NT2/D1 (cell line): ENCODE measurements at places on chromosomes 7 and 10.

GRCh38 chr10:86693275-86693674 is 25.0 kb downstream of the LDB3 start:
- no peak for DNase-seq

GRCh38 chr7:116170180-116170579 is 40.2 kb upstream of the TES start:
- DNase-seq: no peak

GRCh38 chr7:34662058-34662708 is 4.2 kb downstream of the NPSR1 start:
- no peak for DNase-seq

GRCh38 chr7:111038185-111038584 is 52.7 kb upstream of the LRRN3 start:
- no peak for DNase-seq

DNA sequence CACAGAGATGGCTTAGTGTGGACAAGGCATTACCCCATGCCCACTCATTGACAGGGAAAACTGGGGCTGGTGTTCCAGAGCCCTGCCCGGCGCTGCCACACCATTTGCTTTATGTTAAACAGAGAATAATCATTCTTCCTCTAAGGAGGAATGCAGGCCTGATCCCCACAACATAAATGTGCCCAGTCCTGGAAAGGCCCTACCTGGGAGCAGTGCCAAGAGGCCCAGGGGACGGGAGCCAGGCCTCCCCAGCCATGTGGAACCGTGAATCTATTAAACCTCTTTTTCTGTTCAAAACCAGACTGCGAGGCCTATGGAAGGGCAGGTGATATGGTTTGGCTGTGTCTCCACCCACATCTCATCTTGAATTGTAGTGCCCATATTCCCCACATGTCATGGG is 264.1 kb downstream of the GRID1 start:
- DNase-seq: no peak

DNA sequence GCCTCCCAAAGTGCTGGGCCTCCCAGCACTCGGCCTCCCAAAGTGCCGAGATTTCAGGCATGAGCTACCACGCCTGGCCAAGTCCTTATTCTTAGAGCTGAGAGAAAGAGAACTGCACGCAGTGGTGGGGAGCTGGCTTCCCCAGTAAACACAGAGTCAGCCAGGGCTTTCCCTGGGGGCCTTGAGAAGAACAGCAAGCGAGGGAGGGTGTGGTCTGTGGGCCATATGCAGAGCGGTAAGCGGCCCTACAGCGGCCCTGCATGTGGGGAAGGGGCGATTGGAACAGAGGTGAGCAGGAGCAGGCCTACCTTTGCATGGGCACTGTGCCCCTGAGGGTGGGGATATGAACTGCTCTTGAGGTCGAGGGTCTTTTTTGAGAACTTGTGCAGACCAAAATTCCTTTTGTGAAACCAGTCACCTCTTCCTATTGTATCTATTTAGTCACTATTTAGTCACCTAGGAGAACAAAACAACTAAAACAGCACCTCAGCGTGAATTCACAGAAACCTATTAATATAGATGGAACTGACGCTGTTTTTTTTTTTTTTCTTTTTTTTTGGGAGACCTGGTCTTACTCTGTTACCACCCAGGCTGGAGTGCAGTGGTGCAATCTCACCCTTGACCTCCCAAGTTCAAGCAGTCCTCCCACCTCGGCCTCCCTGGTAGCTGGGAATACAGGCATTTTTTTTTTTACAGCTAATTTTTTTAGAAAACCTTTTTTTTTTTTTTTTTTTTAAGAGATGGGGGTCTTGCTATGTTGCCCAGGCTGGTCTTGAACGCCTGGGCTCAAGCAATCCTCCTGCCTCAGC is 36.9 kb upstream of the SH2D4B start:
- no peak for DNase-seq

DNA sequence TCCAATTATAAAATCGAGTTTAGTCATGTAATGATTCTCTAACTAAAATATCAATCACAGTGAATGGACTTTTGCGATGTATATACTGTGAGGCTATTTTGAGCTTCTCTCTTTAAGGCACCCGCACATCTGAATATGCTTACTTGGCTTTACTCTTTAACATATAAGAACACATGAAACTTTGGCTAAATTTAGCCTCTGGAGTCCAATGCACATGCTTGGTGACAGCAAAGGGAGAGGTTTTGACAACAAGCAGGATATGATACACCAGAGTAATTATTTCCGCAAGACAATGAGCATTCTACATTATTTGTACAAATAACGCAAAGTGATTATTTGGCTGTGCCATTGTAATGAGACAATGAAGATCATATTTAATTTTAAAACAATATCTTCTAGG is 72.4 kb downstream of the ARID5B start:
- DNase-seq: no peak

GRCh38 chr10:17476073-17476472 is 21.7 kb upstream of the ST8SIA6 start:
- no peak for DNase-seq

GRCh38 chr7:124443762-124444161 is 321.8 kb downstream of the GPR37 start:
- no peak for DNase-seq

GRCh38 chr7:2350861-2351260 is 3.8 kb upstream of the EIF3B start:
- DNase-seq: no peak

- DNase-seq: no peak
Observed at GRCh38 chr7:30406664-30407425, 71.7 kb downstream of the NOD1 start.

DNA sequence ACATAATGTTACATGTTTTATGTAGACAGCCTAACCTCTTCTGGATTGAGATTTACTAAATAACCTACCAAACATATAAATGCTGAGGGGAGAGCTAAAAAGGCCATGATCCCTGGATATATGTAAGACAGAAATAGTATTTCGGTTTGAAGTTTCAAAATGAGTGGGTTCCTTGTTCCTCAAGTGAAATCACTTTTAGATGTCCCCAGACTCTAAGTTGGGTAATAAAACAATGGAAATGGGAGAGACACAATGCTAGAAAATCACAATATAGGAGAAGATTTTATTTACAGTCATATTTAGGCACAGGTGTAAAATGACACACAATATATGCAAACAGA is 56.5 kb downstream of the SHTN1 start:
- DNase-seq: no peak

DNA sequence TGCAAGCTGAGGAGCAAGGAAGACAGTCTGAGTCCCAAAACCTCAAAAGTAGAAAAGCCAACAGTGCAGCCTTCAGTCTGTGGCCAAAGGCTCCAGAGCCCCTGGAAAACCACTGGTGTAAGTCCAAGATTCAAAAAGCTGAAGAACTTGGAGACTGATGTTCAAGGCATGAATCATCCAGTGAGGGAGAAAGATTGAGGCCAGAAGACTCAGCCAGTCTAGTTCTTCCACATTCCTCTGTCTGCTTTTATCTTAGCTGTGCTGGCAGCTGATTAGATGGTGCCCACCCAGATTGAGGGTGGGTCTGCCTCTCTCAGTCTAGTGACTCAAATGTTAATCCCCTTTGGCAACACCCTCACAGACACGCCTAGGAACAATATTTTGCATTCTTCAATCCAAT is 20.1 kb upstream of the MDFIC start:
- no peak for DNase-seq

- no peak for DNase-seq
Observed at GRCh38 chr10:88991161-88991898, 732 bp downstream of the FAS start.

DNA sequence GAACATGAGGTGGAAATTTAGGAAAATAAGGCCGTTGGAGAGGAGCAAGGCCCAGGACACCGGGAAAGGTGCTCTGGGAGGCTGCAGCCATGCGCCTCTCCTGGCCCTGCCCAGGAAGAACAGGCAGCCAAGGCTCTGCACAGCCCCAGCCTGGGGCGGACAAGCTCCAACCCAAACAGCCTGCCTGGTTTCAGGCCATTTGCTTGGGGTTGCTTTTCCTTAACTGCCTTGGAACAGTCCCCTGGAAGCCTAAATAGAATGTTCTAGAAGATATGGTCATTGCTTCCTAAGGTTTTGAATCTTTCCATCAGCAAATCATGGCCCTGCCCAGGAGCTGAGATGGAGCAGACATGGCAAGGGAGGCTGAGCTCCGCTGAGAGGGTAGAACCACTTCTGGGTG is 11.0 kb downstream of the VSTM4 start:
- no peak for DNase-seq

GRCh38 chr7:5589819-5590595 is 166.4 kb upstream of the TNRC18 start:
- no peak for DNase-seq

DNA sequence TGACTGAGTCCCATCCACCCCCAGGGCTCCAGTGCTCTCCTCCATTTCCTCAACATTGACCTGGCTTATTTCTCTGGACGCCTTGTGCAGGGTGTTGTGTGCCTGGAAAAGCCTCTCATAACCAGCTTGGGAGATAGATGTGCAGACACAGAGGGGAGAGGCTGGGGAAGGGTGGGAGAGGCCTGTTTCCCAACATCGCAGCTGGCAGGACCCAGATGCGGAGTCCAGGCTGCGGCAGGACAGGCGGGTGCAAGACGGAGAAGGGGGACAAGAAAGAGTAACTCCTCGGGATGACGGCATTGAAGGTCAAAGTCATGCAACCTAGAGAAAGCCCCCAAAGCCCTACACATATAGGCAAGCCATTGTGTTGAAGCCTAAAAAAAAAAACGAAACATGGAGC is 54.1 kb upstream of the ANTXRL start:
- DNase-seq: no peak

DNA sequence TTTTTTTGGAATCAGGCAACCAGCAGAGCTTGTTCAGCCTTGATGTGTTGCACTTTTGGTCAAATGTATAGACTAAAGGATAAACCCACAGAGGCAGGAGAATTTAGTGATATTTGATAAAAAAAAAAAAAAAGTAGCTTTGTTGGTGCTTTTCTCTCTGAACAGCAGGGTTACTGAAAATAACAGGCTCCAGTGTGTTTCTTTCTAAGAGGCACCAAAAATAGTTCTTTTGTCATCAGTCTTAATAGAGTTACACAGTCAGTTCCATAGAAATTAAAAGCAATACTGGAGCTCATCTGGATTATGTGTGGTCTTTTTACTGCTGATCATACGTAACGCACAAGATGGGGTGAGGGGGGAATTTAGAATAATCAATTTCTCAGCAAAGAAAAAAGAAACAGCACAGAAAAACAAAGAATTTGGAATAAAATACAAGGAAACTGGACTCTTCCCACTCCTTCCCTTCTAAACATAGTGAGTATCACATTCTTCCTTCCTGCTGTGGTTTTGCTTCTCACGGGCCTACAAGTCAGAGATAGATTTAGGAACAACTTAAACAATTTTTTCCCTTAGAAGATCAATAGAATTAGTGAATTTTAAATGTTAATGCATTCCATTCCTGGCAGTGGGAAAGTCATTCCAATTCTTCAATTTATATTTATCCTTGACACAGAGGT is 178.8 kb upstream of the AKR1E2 start:
- DNase-seq: no peak

- DNase-seq: peak; percentile 70
Observed at GRCh38 chr10:21732067-21732772, 198.2 kb downstream of the MLLT10 start.

DNA sequence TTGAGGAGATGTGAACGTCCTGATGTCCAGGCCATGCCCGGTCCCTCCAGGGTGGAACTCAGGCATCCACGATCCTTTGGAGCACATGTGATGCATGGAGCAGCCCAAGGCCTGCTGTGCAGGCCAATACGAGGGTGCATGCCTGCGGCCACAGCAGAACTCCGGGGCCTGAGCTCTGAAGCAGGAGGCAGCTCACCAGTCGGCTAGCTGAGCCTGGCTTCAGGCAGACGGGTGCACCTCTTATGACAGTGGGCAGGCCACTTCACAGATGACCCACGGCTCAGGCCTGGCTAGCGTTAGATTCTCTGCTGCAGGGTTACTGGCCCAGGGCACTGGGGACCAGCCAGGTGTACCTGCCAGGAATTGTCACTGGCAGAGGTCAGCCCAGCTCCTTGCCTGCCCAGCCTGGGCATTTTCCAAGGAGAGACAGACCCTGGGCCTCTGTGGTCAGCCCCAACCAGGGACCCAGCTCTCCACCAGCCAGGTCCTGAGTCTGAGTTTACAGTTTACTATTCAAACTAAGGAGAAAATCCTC is 29.6 kb upstream of the INPP5A start:
- no peak for DNase-seq

GRCh38 chr7:90239050-90239449 is 5.9 kb upstream of the CFAP69 start:
- no peak for DNase-seq

- no peak for DNase-seq
Observed at GRCh38 chr10:97259119-97259518, 33.3 kb downstream of the ARHGAP19 start.

GRCh38 chr7:2982831-2983230 is 60.8 kb downstream of the CARD11 start:
- DNase-seq: no peak

- DNase-seq: no peak
Observed at GRCh38 chr7:44222074-44222473, 21.3 kb downstream of the YKT6 start.

DNA sequence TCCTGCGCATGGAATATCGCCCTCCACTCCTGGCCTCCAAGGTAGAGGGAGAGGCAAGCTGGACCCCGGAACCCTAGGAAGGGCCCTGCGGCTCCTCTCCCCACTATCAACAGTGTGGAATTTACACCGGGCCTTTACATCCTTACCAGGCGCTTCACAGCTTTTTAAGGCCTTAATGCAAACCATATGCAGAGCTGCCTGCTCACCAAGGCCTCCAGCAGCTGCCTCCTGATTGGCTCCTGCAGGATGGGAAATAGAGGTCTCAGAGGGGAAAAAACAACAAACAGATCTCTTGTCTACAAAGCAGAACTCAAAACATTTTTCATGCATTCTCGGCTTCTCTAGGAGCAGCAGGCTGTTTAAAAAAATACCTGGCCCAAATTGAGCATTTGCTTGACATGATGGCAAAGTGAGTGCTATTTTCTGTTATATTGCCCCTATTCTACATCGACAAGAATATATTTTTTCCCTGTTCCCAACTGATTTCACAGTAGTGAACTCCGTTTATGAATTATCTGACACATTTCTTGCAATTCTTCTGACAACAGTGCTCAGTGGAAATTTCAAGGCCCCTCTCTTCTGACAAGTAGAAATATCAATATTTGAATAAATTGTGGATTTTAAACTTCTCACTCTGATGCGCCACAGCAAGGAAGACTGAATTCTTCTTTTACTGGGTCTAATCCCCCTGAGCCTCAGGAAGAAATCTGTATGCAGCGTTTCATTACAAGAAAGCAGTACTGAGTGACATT is 51.7 kb downstream of the EBF3 start:
- no peak for DNase-seq
